ENCODE measurements at places on chromosomes 6 and 20. TPM values are rescaled to one million over a fixed set of nuclear protein-coding genes. Genes with fewer than 3 reads are reported as not detected.

GLP1R gene
- total RNA-seq: 6.8 TPM

DYNLT2 gene
- 0.41 TPM for total RNA-seq

DLL1 gene
- total RNA-seq: 21.5 TPM

NCR2 gene
- not detected for total RNA-seq
